ENCODE measurements at places on chromosomes 1 and 21.

GRCh38 chr1:38744452-38745350 lies 114.9 kb downstream of the RRAGC start:
- DNase-seq, result no peak

DNA sequence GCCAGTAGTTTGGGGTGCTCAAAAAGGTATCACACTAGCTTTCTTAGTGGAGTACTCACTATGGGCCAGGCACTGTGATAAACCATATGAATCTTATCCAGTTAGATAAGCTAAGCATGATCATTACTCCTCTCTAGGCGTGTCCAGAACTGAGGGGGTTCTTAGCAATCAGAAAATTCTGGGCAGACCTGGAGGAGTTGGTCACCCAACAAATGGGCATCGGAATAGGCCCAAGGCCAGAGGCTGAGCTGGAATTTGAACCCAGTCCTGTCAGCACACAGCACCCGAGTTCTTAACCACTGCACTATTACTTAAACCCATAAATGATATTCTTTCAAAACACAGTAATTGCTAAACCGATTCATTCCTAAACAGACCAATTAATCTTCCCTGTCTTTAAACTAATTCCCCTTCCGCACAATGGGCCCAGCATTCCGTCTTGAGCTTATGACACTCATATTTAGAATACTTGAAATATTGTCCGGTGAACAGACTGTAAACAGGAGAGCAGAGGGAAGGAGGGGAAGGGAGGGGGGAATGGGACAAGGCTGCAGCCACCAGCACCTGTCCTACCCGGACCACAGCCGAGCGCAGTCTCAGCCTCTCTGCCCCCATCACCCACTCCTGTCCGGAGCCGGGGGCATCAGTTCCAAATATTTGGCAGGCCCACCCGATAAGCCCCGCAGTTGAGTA lies 113.0 kb upstream of the GADD45A start:
- DNase-seq, result no peak

DNA sequence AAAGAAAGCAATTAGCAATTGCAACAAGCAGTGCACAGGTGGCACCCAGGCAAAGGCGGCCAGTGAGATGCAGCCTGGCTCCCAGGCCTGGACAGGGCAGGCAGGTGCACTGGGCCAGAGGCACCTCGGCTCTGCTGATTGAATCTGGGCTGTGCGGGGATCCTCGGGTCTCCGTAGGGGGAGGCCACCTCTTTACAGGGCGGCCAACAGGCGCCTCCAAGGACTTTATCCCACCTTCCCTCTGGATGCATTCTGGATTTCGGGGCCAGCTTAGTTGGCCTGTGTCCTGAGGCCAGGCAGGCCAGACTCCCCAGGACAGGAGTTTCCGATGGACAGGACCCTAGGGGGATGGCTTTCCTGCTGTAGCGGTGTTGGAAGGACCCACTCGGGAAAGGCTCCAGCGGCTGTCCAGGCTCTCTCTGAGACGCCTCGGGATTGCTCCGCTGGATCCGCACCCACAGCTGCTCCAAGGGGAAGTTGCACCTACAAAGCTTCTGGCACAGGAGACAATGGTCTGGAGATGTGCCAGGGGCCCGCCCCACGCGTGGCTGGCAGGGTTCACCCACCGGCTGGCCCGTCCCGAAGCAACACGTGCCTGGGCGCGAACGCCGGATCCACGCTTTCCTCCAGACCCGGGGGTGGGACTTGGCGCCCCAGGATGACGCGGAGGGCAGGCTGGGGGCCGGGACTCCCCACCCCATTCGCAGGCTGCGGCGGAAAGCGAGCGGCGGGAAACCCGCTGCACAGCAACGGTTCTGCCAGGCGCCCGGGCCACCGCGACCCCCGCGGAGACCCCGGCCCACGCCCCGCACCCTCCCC lies 810 bp downstream of the SLC19A1 start:
- peak; percentile 67 for DNase-seq

- DNase-seq, result peak; percentile 35
These were observed 41.2 kb upstream of the KLF17 start for GRCh38 chr1:44077421-44077820.

DNA sequence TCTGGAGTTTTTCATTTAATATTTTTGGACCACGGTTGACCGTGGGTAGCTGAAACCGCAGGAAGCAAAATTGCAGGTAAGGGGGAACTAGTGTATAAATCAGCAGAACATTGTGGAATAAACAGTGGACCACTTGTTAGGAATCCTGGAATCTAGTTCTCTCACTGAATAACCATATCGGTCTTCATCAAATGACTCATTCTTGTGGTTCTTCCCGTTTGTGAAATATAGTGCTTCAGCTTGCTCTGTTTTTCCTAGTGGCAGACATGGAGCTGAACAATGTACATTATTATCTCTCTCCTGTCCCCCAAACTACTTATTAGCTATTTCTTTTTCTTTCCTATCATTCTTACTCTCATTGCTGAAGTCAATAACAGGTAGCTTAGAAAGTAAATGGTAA lies 61.9 kb downstream of the HSPA13 start:
- peak; percentile 46 for DNase-seq

- no peak for DNase-seq
These were observed 421.9 kb upstream of the ADAMTS5 start for GRCh38 chr21:27388825-27389224.

DNA sequence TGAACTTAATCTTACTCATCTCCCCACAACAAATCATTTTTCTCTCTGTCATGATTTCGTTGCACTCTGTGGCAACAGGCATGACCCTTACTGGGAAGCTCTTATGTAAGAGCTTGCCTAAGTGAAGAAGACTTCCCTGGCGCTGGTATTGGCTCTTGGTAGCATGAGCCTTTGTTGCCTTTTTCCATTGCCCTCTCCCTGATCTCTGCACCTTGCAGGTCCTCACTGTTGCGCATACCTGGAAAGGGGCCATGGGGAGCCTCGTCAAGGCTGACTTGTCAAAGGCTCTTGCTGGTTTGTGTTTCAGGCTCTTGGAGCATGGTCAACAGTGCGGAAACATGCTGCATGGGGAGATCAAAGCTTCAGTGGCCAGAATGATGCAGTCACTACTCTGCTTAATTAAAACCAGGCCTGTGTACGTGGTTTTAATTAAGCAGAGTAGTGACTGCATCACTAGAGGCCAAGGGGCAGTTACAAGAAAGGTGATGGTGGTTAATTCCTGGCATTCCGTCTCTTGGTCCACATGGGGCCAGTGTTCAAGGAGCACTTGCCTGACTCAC lies 141.3 kb downstream of the SPATA46 start:
- peak; percentile 23 for DNase-seq

DNA sequence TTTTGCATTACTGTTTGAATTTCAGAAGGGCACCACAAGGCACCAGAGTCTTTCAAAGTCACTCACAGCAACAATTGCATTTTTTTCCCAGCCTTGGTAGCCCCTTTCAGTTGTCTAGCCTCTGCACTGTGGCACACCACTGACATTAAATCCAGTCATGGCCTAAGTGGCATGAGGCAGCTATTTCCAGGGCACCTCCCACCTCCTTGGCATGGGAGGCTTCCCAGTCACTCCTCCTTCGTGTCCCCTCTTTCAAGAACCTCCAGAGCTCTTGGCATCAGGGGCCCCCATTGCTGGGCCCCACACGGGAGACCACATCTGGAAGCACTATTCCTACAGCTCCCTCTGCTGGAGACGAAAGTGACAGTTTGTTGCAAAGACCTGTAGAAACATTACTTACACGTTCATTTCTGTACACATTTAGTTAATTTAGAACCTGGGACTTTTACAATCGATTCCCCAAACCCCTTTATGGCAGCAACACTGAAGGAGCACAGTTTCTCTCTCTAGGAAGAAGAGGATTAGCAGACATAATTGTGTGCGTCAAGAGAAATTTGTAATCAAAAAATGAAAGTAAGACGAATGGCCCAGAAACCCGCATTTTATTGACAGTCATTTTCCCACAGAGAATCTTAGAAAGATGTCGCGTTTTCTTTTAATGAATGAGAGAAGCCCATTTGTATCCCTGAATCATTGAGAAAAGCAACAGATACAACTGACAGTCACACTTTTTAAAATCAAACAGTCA lies 5.7 kb upstream of the CHD5 start:
- peak; percentile 59 for DNase-seq

DNA sequence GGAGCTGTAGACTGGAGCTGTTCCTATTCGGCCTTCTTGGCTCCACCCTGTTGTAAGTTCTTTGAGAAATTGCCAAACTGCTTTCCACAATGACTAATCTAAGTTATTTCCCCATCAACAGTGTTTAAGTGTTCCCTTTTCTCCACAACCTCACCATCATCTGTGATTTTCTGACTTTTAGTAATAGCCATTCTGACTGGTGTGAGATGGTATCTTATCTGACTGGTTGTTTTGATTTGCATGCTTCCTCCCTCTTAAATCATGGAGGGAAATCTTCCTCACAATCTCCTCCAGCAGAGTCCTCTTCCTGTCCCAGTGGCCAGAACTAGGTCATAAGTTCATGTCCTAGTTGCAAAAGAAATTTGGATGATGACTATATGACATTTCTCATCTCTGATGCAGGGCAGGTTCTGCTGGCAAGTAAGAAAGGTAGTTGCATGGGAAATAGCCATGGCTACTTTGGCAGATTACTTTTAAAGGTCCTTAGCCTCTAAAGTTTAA lies 294.0 kb downstream of the LRRC40 start:
- peak; percentile 80 for DNase-seq

GRCh38 chr1:172977296-172978017 lies 73.3 kb downstream of the TNFSF18 start:
- DNase-seq, result peak; percentile 32

- no peak for DNase-seq
These were observed 74.5 kb downstream of the MRPL37 start for GRCh38 chr1:54274448-54274847.
